Thoracic aorta (tissue), 2 donors: ENCODE measurements at places on chromosomes 7 and 10. TPM values are rescaled to one million over a fixed set of nuclear protein-coding genes. Genes with fewer than 3 reads are reported as not detected.

The SCIN gene
- total RNA-seq, result 2.0 TPM

GRCh38 chr10:105872665-105873064, 1231.6 kb downstream of the SORCS3 start:
- H3K27ac ChIP-seq, result no peak overlapping the region
- no peaks in the 10 kb centered on the region for H3K4me1 ChIP-seq
- H3K36me3 ChIP-seq, result no peaks in the 10 kb centered on the region
- H3K27me3 ChIP-seq, result no peaks in the 10 kb centered on the region

- H3K36me3 ChIP-seq, result peaks cover 8% of the 10 kb centered on the region
- H3K4me3 ChIP-seq, result peak overlapping the region; percentile 94
- H3K27me3 ChIP-seq, result no peaks in the 10 kb centered on the region
Observed at GRCh38 chr10:5890452-5890915, 441 bp downstream of the FBH1 start.

The IL2RA gene
- total RNA-seq, result 48.2 TPM

The PRKCQ gene
- 0.42 TPM for total RNA-seq

DNA sequence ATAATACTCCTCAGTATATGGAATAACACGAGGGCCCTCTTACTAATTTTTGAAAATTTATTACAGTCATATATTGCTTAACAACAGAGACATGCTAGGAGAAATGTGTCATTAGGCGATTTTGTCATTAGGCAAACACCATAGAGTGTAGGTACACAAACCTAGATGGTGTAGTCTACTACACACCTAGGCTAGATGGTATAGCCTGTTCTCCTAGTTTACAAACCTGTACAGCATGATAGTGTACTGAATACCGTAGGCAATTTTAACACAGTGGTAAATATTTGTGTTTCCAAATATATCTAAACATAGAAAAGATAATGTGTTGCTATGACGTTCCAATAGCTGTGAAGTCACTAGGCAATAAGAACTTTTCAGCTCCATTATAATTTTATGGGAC, 12.8 kb downstream of the OR2F1 start:
- H3K27me3 ChIP-seq, result no peaks in the 10 kb centered on the region
- H3K36me3 ChIP-seq, result no peaks in the 10 kb centered on the region
- no peak overlapping the region for H3K27ac ChIP-seq
- DNase-seq, result no peak
- no peaks in the 10 kb centered on the region for H3K4me1 ChIP-seq

- H3K4me3 ChIP-seq, result no peak overlapping the region
- H3K36me3 ChIP-seq, result no peaks in the 10 kb centered on the region
- H3K4me1 ChIP-seq, result peaks cover 15% of the 10 kb centered on the region
- DNase-seq, result no peak
- no peak overlapping the region for H3K27ac ChIP-seq
- no peaks in the 10 kb centered on the region for H3K27me3 ChIP-seq
Observed at GRCh38 chr10:69069090-69070042, 18.5 kb upstream of the SRGN start.

DNA sequence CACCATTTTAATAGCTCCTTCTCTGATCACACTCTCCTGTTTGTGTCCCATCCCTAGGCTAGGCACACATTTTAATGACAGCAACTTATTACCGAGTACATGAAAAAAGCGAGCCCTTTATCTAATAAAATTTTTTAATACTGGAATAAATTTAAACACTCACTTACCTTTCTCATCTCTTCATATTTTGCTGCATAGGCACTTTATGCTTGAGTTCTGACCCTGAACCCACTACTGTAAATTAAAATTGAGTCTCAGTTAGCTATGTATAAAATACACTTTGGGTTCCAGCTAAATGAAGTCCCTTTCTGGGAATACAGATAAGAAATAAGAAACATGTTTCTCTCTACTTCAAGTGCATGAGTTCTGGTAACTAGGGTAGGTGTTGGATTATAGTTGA, 104.6 kb downstream of the HECW1 start:
- H3K4me1 ChIP-seq, result no peaks in the 10 kb centered on the region
- H3K36me3 ChIP-seq, result no peaks in the 10 kb centered on the region
- DNase-seq, result no peak
- no peak overlapping the region for H3K27ac ChIP-seq
- H3K27me3 ChIP-seq, result no peaks in the 10 kb centered on the region

The PNLIP gene
- 1.7 TPM for total RNA-seq

DNA sequence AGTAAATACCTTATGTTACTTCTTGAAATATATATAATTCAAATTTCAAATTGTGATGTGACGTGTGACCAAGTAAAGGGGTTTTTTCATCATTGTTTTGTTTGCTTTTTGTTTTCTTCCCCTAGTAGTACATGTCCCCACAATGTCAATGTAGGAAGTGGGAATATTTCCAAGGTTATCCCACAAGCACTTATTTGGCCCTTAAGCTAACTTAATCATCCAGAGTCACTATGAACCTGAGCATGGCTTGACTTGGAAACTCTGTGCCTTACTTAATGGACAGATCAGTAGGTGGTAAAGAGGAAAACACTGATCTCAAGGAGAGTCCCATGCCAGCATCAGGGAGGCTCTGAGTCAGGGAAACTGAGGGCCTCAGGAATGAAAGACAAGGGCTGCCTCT, 569.3 kb upstream of the IGFBP3 start:
- no peak overlapping the region for H3K27ac ChIP-seq
- no peak overlapping the region for H3K4me3 ChIP-seq
- no peaks in the 10 kb centered on the region for H3K27me3 ChIP-seq
- H3K36me3 ChIP-seq, result no peaks in the 10 kb centered on the region
- no peak for DNase-seq
